ENCODE measurements at places on chromosomes 1 and 21.

DNA sequence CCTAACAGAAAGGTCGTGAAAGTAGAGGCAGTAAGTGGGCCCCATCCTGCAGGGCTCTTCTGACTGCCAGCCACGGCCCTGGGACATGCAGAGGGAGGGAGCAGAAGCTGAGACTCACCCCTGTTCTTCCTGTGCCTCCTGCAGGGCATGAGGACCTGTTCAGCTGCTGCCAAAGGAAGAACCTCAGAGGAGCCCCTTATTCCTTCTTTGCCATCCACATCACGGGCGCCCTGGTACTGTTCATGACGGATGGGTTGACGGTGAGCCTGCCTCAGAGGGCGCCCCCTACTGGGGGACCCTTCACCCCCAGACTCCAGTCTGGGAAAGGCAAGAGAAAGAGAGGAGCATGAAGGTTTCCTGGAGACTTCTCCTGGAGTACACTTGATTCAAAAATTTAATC is 47.1 kb downstream of the ELK4 start:
- DNase-seq, result no peak

DNA sequence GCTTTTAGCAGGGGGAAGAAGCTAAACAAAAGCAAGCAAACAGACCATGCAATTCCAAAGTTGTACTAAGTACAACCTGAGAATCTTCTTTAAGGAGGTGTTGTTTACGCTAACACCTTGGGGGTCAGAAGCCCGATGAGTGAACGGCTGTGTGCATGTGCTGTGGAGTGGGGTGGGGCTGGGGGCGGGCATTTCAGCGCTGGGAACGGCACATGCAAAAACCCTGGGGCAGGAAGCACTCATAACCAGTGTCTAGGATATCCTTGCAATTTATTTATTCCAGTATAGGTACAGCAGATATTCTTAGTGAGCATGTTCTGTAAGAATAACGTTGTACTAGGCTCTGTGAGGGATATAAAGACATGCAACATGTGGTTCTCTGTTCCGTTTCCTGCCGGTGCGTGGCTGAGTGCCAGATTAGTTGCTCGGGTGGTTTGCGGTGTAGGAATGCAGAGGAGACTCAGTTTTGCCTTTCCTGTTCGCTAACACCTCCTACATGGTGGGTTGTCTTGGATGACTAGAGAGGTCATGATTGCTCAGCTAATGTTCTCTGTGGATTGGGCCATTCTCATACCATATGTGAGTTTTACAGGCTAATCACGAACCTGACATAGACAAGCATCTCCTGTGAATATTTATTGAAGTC is 3.7 kb downstream of the FASLG start:
- DNase-seq, result peak; percentile 76

DNA sequence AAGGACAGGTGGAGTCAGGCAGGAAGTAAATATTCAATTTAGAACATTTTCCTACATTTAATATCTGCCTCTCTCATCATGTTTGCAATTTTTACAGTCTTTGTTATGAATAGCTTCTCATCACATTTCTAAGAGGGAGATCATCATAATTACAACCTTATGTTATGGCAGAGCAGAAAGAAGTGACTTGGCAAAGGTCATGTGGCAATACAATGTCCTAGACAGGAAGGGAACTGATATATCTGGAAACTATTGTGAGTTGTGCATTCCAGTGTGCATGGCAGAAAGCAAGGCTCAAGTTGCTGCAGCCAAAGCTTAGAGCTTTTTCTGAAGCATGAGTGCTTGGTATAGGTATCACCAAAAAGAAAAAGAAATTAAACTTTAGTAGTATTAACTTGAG is 43.8 kb upstream of the PRRX1 start:
- DNase-seq, result no peak

DNA sequence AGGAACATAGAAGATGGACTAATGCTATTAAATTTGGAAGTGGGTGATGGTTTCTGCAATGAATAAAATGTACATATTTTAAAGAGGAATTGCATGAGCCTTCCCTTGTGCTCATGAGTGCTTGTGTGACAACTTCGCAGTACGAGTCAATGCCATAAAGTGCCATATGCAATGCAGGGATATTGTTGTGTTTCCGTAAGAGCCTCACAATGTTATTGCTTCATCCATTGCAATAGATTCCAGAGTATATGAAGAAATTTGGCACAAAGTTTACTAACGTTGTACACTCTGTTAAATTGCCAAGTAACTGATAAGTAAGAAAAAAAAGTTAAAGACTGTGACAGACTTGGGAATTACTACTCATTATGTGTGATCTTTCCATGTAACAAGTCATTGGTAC is 22.3 kb downstream of the BTG3 start:
- DNase-seq, result no peak

- DNase-seq, result no peak
Observed at GRCh38 chr1:186076006-186076405, 299.0 kb downstream of the TPR start.

- no peak for DNase-seq
Observed at GRCh38 chr1:21435646-21436487, 4.1 kb upstream of the NBPF3 start.

DNA sequence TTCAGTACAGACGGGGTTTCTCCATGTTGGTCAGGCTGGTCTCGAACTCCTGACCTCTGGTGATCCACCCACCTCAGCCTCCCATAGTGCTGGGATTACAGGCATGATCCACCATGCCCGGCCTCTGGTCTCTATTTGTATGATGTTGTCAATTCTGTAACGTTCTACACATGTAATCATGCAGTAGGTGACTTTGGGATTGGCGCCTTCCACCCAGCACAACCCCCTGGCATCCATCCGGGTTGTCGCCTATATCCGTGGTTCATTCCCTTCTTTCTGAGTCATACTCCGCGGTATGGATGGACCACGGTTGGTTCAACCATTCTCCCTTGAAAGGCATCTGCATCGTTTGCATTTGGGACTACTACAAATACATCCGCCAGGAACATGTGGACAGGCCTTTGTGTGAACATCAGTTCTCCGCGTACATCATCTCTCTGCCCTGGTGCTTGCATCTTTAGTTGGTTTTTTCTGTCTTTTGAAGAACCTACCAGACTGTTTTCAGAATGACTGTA is 72.1 kb downstream of the PDE9A start:
- DNase-seq, result no peak

DNA sequence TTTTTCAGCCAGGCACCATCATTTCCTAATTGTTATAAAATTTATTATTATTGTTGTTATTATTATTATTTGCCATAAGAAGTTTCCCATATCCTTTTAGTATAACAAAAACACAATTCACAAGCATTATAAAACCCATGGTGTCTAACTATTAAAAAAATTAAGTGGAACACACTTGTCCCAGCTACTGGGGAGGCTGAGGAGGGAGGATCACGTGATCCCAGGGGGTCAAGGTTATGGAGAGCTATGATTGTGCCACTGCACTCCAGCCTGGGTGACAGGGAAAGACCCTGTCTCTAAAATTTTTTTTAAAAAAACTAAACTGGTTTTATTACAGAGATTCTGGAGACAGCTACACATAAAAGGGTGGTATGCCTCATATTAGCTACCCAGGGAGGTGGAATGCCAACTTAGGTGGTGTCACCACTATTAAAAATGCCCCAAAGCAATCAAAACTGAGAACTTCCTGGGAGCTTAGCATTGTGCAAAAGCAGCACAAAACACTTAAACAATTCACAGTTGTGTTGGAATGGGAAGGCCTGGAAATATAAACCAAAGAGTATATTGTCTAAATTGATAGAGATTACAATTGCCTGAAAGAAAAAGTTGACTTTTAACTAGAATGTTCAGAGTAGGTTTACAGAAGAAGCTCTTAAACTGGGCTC is 8.7 kb upstream of the RGS4 start:
- DNase-seq, result no peak

DNA sequence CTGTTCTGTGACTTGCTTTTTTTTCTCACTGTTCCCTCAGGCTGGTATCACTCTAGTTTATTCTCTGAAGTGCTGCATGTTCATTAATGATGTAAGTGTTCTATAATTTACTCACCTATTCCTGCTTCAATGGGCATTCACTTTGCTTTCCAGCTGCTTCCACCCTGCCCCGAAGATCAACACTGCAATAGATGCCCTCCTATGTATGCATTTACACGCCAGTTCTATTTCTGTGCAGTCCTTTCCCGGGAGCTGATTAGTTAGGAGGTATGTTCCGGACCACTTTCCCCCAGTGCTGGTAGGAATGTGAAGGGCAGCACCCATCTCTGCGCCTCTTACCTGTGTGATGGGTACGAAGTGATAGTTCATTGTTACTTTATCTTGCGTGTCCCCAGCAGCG is 103.4 kb downstream of the DHRS3 start:
- no peak for DNase-seq

- peak; percentile 5 for DNase-seq
Observed at GRCh38 chr1:155729031-155729898, 40.4 kb downstream of the DAP3 start.

GRCh38 chr1:36093226-36093625 is 4.5 kb downstream of the ADPRS start:
- no peak for DNase-seq

DNA sequence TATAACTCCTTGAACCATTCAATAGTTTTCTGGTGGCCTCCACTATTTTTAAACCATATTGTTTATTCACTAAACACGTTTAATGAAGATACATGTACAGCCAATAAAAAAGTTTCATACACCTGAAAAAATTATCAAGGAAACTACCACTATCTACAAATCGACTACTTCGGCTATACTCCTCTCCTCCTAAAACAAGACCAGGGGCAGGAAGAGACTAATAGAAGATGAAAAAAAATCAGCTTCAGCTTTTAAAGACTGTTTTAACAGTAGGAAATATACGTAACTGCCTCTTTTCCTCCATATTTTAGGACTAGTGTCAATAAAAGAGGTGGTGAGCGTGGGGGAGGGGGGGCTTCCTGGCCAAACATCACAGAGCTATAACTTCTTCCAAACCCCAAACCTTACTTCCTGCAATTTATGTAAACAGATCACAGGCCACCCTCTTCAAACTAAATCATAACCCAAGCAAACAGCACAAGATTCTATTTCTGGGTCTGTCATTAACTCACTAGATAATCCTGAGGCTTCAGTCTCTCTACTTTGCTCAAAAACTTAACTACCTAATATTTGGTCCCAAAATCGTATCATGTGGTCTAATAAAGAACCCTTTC is 15.1 kb downstream of the FOXJ3 start:
- DNase-seq, result no peak

GRCh38 chr1:167328306-167328815 is 107.7 kb downstream of the POU2F1 start:
- no peak for DNase-seq

DNA sequence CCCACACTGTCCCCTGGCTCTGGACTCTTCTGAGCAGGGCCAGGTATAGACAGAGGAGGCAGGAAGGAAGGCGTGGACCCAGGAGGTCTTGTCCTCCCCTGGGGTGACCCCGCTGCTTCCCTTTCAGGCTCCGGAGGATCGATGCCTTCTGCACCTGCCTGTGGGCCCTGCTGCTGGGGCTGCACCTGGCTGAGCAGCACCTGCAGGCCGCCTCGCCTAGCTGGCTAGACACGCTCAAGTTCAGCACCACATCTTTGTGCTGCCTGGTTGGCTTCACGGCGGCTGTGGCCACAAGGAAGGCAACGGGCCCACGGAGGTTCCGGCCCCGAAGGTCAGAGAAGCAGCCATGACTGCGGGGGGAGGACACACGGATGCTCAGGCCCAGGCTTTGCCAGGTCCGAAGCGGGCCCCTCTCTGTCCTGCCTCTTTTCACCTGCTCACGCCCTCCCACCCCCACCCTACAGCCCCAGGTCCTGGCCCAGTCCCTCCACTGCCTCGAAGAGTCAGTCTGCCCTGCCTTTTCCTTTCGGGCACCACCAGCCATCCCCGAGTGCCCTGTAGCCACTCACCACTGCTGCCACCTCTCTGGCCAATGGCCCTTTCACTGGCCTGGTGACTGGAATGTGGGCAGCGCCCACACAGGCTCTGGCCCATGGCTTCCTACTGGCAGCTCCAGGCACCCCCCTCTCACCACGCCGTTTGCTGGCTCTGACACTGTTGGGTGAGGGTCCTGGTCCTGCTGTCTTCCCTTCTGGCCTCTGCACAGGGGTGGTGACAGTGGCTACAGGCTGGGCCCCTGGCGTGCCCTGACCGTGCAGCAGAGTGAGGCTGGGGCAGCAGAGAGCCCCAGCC is 13.5 kb downstream of the TMEM201 start:
- no peak for DNase-seq

DNA sequence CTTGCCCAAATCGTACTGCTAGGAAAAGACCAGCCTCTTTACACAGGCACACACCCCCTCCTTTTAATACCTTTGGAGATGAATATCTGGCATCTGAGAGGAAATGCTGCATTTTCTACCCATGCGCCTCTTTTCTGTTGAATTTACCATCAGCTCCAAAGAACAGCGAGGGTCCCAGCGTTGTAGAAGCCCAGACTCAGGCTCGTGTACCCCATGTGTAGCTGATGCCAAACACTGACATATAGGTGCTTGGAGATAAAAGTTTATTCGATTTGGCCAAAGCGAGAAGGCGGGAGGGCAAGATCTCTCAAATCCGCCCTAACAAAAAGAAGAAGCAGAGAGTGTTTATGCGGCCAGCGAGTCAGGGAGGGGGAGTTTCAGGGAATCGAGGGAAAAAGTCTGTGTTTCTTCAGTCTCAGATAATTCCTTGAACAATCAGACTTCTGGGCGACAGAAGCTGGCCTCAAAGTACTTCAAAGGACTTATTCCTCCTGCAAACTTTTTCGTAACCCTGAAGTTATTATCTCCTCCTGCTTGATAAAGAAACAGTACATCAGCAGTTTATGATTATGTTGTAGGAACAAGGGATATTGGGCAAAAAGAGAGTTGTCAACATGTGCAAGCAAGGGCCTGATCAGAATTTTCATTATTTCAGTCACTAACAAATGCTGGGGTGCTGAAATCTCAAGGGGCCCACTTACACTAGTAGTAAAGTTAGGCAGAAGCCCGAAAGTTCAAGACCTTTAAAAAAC is 642 bp upstream of the CREG1 start:
- DNase-seq, result no peak

DNA sequence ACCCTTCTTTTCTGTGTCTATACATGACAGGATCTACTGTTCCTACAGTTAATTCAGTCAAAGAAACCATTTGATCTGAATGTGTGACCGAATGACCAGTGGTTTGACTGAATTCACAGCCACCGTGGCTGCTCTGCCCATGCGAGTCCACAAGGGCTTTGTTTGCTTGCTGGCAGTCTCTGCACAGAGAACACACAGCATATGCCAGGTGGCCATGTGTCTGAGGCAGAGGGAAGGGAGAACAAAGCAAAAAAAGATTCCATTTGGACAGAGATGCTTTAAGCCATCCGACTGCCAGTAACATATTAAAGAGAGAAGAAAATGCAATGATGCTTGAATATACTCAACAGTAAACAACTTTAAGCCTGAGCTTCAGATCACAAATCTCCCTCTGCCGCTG is 737.8 kb upstream of the CXADR start:
- no peak for DNase-seq
